ENCODE measurements at places on chromosomes 13 and 19.

DNA sequence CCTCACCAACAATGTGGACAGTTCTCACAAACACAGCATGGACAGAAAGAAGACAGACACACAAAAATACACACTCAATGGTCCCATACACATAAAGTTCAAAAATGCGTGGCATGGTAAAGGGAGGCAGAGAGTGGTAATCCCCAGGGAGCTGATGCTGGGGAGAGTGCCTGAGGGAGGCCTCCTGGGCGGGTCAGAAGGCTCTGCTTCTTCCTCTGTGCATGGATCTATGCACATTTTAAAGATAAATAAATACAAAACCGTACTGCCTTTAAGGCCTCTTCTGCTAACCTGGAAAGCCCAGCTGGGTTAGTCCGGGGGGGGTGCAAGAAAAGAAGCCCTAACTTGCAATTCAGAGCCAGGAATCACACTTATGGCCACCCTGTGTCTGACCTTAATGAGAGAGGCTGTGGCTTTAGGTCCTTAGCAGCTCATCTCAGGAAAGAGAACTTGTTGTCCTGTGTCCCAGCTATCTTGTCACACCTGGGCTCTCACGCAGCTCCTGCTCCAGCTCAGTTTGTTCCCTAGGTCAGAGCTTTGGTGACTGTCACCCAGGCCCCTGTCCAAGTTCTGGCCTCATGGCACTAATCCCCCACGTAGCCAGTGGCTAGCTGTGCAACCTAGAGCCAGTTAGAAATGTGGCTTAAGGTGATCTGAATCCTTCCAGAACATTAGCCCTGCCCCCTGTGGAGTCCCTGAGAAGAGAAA lies 28.5 kb downstream of the POP4 start:
- H3K4me1 ChIP-seq: peaks cover 3% of the 10 kb centered on the region
- H3K4me3 ChIP-seq: no peak overlapping the region
- H3K27ac ChIP-seq: no peak overlapping the region
- no peak for DNase-seq
- no peaks in the 10 kb centered on the region for H3K36me3 ChIP-seq
- H3K27me3 ChIP-seq: no peaks in the 10 kb centered on the region

DNA sequence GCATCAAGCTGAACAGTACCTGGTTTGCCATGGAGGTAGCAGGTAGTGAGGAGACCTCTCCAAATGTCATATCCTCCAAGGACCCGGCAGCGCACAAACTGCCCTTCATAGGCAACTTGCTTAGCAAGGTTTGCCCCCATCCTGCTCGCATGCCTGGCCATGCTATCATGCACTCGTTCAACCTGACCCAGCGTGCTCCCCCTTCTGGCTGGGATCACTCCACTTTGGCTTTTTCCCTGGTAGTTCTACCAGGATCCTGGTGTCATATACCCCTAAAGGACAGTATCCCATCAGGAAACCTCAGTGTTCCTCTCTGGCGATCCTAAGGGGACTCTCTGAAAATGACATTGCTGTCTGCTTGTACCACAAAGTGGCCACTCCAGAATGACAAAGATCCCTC lies 38.6 kb upstream of the ZNF30 start:
- no peak for DNase-seq
- no peak overlapping the region for H3K27ac ChIP-seq
- H3K36me3 ChIP-seq: no peaks in the 10 kb centered on the region

DNA sequence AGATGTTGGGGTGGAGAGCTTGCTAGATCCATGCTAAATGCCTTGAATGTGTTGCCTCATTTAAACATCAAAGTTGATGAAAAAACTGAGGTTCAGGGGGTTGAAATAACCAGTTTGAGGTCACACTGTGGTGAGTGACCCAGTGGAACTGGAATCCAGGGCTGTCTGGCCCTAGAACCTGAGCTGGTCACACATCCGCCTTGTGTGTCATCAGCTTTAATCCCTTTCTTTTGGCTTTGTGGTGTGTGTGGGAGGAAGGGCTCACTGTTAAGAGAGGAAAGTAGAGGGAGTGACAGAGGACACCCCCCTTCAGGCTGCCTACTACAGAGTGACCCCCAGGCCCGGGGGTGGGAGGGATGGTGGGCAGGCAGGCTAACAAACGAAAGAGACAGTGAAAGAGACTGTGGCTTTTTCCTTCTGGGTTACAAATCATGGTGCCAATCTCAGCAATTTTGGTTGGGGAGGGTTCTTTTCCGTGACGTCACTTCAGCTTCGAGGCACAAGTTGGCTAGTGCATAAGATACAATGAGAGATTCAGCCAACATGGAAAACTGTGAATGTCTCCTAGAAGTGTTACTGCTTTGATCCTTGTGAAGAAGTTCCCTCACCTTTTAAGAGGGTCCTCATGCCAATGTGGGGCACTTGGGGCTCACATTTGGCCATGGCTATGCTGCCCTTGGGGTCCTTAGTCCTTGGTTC lies 164.9 kb downstream of the DLEU7 start:
- H3K4me1 ChIP-seq: peaks cover 69% of the 10 kb centered on the region
- H3K4me3 ChIP-seq: peak overlapping the region; percentile 79

- H3K4me3 ChIP-seq: no peak overlapping the region
- peaks cover 16% of the 10 kb centered on the region for H3K4me1 ChIP-seq
- H3K27ac ChIP-seq: no peak overlapping the region
Measured at GRCh38 chr13:50732712-50733111, 110.8 kb downstream of the DLEU7 start.
